Activated naive CD4-positive, alpha-beta T cell treated with anti-CD3 and anti-CD28 coated beads, Interleukin-2, amount 10 ng/mL, durations not matched to agents 7 days and 5 days (primary cell): ENCODE measurements at places on chromosomes 6 and 20.

DNA sequence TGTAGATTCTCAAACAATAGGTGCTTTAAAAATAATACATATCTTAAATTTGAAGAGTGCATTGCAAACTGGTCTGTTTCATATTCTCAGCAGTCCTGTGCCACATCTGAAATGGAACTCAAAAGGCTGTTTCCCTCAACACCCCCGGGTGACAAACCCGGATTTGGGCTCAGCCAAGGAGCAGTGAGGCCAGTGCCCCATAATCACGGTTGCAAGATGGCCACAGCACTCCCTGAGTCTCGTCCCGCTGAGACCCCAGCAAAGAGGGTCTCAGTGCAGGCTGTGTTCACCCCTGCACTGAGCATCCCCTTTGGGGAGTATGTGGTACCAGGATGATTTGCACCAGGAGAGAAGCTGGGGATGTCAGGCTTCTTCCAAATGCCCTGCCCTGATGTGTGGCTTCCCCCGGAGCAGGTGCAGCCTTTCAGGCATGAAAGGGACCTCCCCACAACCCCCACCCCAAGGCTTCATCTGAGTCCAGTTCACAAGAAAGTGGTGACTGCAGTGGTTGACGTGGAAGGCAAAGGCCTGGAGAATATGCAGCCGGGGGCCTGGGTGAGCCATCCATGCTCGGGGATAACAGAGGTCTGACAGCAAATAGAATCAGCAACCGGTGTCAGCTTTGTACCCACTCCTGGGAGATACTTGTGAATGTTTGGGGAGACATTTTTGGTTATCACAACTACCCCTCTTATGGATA is 202.9 kb downstream of the SYNDIG1 start:
- DNase-seq, result no peak

DNA sequence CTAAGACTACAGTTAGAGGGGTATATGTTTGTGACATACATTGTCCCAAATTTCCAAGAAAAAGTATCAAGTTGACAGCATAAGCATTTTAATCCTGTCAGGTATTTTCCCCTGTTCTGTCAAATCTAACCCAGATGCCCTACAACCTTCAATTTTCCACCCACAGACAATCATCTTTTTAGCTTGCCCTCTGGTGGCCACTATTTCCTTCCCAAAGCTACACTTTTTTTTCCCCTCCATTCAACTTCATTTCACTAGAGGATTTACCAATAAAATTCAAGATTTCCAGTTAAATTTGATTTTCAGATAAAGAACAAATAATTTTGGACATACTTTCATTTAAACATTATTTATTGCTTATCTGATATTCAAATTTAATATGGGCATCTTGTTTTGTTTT is 286.6 kb downstream of the TENT5A start:
- DNase-seq, result no peak

DNA sequence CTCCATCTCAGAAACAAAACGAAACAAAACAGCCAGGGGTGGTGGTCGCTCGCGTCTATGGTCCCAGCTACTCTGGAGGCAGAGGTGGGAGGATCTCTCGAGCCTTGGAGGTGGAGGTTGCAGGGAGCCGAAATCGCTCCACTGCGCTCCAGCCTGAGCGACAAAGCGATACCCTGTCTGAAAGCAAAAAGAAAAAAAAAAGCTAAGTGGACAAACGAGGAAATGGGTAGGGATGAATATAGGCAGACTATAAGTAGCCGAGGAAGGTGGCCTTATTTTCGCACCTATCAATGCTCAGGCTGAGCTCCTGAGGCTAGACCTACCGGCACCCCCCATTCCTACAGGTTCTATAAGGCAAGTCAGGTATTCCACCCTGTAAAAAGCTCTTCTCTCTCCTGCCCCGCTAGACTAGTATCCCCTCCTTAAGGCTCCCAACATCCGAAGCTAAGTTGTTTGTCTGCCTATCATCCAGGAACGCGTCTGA is 650 bp upstream of the CASP8AP2 start:
- DNase-seq, result peak; percentile 53

GRCh38 chr20:10282979-10283456 is 64.4 kb downstream of the SNAP25 start:
- DNase-seq, result no peak

DNA sequence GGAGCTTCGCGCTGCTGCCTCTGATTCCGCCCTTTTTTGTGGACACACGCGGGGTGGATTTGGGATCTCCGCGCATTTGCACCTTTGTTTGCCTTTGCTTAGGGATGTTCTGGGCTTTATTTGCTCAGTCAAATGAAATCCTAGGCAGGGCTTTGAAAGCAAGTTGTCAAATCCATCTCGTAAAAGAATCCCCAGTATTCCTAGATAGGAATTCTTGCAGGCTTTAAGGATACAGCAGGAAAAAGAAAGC is 453 bp downstream of the CEP57L1 start:
- DNase-seq, result no peak

- DNase-seq, result peak; percentile 27
Measured at GRCh38 chr20:41654884-41655283, 36.7 kb upstream of the CHD6 start.

DNA sequence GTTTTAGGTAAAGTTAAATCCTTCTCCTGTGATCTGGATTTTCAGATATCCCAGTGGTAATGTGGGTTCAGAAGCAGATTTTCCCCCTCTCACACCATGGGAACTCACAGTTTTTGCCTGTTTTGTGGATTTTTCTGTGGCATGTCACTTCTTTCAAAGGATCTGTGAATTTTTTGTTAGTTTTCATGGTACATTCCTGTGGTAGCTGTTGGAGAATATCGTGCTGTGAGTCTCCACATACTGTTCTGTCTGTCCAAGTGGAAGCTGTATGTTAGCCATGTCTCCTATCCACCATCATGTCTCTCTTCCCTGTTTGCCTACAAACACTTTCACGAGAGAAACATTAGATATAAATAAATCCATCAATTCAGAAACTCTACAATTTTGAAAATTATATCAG is 378.7 kb upstream of the ADGRB3 start:
- DNase-seq, result no peak

- no peak for DNase-seq
Measured at GRCh38 chr6:34585512-34586061, 29.5 kb upstream of the SPDEF start.

DNA sequence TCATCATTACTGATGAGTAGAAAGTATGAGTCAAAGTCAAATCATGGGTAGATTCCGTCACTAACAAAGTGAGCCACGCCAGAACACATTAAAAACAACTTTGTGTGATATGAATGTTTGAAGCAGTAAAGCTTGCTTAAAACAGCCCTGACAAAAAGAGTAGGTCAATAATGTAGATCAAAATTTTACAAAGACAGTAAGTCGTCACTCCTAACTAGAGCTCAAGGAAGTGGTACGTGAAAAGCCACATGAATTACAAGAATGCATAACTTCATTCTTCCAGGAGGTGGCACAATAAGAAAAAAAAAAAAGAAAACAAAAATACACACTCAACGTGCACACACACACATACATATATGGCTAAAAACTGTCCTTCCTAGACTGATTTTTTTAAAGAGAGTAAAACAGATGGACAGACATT is 69.9 kb downstream of the HACE1 start:
- no peak for DNase-seq

DNA sequence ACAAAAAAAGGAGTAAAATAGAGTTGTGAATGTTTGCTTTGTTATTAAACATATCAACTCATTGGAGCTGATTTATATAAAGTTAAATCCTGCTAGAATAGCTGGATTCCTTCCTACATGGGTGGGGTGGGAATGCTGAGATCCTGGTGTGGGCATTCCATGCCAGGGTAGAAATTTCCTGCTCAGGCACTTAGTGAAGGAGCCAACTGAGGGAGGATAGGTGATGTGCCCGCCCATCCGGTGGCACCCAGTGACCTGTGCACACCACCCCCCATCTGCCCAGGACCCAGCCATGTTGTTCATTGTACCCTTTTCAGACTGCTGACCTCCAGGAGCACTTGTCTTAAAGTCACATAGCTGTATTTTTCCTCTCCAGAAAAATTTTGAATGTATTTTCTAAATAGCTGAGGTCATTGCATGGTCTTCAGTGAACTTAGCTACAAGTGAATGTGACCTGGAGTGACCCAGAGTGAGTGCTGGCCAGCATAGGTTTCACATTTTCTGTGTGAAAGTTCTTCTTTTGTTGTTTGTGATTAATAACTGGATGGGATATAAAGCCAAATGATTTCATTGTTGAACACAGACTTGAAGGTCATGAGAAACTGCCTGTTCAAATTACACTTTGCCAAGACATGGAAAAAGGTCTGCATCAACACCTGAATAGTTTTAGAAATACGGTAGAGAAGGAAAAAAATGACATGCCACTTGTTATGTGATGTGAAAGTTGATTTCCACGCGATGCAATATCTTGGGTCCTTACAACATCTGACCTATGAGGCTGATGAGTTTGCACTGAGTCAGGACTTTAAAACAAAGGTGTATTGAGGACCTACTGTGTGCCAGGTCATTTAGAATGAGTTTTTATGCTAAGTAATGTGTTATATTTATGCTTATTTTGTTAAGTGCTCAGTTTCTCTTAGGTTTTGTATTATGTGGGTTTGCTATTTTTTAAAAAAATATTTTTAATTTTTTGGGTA is 77.2 kb downstream of the UTRN start:
- no peak for DNase-seq

GRCh38 chr6:78942446-78942845 is 75.1 kb downstream of the IRAK1BP1 start:
- no peak for DNase-seq

DNA sequence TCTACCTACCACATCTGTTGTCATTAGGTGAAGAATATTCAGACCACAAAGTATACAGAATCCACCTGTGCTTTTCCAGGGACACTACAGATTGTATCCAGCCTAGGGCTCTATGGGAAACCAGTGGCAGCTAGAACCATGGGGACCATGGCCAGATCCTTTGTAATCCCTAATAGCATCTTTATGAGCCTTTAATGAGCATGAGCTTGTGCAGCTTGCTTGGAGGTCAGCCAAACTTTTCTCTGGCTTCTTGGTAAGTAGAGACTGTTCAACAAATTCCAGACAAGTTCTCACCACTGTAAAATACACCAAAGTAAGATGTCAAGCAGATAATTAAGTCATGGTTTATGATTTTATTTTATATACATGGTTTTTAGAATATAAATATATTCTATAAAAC is 301.6 kb upstream of the ADGRB3 start:
- no peak for DNase-seq

DNA sequence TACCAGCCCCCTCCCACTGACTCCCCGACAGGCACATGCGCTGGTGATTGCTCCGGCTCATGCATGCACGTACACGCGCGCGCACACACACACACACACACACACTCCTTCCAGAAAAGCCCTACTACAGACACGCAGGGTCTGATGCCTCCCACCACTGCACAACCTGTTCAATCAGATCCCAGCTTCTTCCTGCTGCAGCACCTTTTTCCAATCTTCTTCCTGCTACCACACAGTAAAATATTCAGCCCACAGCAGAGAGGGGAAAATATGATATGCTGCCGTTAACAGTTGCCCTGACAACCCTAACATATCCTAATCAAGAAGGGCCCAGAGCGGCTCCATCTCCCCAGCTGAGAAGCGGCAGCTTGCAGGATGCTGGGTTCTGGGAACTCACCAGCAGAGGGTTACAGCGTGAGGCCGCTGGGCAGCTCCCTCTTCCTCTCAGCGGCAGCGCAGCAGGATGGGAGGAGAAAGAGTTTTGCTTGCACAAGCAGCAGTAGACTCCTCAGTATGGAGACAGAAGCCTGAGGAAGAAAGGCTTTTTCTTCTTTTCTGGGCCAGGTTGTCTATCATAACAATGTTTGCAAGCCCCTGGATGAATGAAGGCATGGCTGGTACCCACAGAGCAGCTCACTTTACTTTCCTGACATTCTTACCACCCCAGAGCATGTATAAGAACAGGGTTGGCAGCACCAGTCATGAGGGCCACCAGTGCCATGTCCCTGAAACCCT is 23.9 kb downstream of the MAP7 start:
- peak; percentile 63 for DNase-seq

DNA sequence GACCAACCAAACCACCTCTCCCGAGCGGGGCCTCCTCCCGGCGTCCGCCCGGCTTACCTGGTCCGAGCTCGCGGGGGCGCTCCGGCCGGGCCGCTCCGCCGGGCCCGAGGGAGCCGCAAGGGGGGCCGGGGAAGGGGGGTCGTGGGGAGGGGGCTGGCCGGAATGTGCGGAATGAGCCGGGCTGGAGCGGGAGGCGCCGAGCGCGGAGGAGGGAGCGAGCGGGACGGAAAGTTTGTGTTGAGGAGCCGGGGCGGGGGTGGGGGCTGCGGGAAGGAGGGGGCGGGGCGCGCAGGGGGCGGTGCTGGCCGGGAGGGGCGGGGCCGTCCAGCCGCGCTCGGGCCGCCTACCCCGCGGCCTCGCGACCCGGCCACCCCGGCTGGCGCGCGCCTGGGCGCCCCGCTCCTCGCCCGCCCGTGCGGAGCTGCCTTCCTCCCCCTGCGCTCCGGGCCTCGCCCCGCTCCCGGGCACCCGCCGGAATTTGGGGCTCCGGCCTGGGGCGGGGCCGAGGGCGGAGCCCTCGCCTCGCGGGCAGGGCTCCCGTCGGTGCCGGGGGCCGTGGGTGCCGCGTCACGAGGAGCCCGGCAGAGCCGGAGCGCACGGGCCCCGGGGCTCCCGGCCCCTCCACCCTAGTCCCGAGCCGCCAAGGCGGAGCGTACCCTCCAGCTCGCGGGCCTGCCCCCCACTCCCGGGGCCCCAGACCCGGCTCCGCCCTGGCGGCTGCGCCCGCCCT is at the start of gene TEAD3:
TEAD3 (minus strand) TSS at position 239 of the 730 bp plus-strand sequence.
- DNase-seq, result peak; percentile 69

DNA sequence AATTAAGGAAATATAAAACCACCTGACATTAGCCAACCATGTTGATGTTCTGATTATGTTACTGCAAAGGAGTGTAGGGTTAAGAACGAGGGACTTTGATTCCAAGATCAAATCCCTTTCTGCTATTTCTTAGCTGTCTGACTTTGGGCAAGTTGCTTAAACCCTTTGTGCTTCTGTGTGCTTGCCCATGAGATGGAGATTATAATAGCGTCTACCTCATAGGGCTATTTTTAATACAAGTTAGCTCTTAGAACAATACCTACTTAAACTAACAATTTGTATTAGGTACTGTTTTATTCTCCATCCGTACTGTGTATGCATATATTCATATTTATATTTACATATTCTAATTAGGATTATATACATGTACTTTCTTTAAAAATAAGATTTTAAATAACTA is 263.8 kb downstream of the ESR1 start:
- DNase-seq, result no peak

DNA sequence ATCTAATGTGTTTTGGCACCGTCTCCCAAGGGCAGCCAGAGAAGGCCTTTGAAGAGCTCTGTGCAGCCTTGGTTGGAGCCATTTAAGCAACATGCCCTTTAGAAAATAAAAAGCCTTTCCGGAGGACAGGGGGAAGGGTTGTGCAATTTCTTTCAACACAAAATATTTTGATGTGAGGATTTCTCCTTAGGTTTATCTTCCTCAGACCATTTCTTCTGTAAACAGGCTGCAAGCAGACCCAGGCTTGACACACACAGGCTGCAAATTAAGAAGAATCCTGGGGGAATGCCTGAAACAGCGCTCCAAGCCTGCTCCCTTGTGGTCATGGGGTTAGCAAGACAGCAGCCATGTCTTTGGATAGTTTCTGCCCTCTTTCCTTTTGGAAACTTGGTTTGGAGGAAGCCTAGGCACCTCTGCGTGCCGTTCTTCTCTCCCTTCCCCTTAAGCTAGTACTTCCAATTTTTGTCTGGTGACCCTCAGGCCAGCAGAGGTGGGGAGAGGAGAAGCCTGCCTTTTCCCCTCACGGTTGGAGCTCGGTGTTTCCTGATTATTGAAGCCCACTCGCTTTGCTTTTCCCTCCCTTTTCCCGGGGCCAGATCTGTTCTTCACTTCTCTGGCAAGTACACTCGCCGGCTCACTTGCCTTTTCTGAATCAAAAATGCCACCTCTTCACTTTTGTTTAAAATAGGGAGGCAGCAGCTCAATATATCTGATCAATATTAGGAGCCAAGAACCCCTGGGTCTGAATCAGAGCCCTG is 39.6 kb upstream of the NOX3 start:
- DNase-seq, result no peak
